ENCODE measurements at places on chromosomes 3 and 15.

- H3K4me3 ChIP-seq = no peak overlapping the region
- no peak overlapping the region for H3K27ac ChIP-seq
- H3K36me3 ChIP-seq = no peaks in the 10 kb centered on the region
Observed at GRCh38 chr15:55740359-55740878, 2.5 kb downstream of the PRTG start.

GRCh38 chr15:90654233-90655136 is 62.7 kb upstream of the BLM start:
- no peak for DNase-seq
- no peak overlapping the region for H3K27ac ChIP-seq
- H3K36me3 ChIP-seq = no peaks in the 10 kb centered on the region
- H3K4me3 ChIP-seq = no peak overlapping the region
- H3K27me3 ChIP-seq = no peaks in the 10 kb centered on the region

- H3K4me1 ChIP-seq = no peaks in the 10 kb centered on the region
- no peak overlapping the region for H3K4me3 ChIP-seq
- H3K27me3 ChIP-seq = no peaks in the 10 kb centered on the region
- DNase-seq = no peak
- H3K27ac ChIP-seq = no peak overlapping the region
Observed at GRCh38 chr3:133162670-133163305, 124.6 kb downstream of the TMEM108 start.

DNA sequence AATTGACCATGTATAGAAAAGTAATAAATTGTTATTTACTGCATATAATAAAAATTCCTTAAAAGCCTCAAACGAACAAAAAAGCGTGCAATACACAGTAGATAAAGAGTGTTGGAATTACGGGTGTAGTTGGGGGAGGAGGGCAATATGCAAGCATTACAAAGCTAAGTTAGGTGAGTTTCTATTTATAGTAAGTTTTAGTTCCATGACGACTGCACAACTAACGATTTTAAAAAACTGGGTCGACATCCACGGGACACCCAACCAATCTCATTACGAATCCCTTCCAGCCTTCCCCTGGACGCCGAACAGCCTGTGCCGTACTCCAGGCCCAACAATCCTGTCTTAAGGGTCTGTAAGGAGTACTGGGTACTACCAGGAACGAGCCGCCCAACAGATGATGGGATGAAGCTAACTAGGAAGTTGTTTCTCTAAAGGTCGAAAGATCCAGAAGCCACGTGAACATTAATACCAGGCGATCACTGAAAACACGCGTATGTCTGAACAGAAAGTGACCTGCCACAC is 677 bp downstream of the POLQ start:
- no peak overlapping the region for H3K27ac ChIP-seq
- H3K4me3 ChIP-seq = peak overlapping the region; percentile 84

DNA sequence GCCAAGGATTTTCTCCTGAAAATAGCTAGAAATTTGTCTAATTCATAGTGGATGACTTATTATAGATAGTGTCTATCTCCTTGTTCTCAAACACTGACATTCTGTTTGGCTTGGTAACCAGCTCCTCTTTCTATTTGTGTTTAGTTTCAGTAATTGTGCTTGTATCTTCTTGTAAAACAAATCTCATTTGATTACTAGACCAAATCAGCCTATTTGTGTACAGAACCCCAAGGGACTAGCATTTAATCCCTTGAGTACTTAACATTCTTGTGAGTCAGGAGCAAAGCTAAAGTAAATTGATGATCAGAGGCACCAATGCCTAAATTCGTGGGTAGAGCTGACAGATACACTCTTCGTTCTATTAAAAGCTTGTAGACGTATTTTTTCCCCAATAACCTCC is 306.5 kb upstream of the SLITRK3 start:
- H3K27me3 ChIP-seq = no peaks in the 10 kb centered on the region
- H3K36me3 ChIP-seq = no peaks in the 10 kb centered on the region
- no peak overlapping the region for H3K27ac ChIP-seq
- no peak overlapping the region for H3K4me3 ChIP-seq
- peak; percentile 4 for DNase-seq
- H3K4me1 ChIP-seq = no peaks in the 10 kb centered on the region

GRCh38 chr3:16395212-16395611 is 118.3 kb downstream of the RFTN1 start:
- no peaks in the 10 kb centered on the region for H3K27me3 ChIP-seq
- H3K4me1 ChIP-seq = peaks cover 15% of the 10 kb centered on the region
- DNase-seq = no peak
- H3K27ac ChIP-seq = no peak overlapping the region

DNA sequence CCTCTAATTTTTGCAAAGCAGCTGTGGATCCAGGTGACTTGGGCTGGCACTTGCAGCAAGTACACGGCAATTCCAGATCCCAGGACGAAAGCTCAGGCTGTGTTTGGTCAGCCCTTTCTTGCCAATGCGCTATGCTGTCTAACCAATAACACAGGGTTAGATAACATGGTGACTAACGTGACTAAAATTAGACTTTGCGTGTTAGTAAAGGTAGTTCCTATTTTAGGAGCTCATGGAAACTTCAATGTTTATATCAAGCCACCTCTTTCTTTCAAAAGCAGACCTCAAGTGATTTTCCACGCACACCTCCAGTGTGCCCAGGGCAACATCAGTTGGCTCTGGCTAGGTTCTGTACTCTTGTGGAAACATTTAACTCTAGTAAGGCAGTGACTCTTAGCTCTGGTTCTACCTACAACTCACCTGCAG is 32.5 kb downstream of the CDCP1 start:
- H3K36me3 ChIP-seq = peaks cover 77% of the 10 kb centered on the region
- no peaks in the 10 kb centered on the region for H3K27me3 ChIP-seq
- H3K4me3 ChIP-seq = no peak overlapping the region
- peak; percentile 78 for DNase-seq

- peak overlapping the region; percentile 63 for H3K4me3 ChIP-seq
- peak; percentile 75 for DNase-seq
- no peaks in the 10 kb centered on the region for H3K4me1 ChIP-seq
- no peaks in the 10 kb centered on the region for H3K36me3 ChIP-seq
- H3K27ac ChIP-seq = no peak overlapping the region
Observed at GRCh38 chr3:189772584-189772983, 141.4 kb downstream of the TP63 start.

- peaks cover 17% of the 10 kb centered on the region for H3K4me1 ChIP-seq
- H3K4me3 ChIP-seq = peak overlapping the region; percentile 55
- H3K36me3 ChIP-seq = no peaks in the 10 kb centered on the region
- no peaks in the 10 kb centered on the region for H3K27me3 ChIP-seq
Observed at GRCh38 chr3:194572944-194573491, 60.2 kb downstream of the TMEM44 start.

DNA sequence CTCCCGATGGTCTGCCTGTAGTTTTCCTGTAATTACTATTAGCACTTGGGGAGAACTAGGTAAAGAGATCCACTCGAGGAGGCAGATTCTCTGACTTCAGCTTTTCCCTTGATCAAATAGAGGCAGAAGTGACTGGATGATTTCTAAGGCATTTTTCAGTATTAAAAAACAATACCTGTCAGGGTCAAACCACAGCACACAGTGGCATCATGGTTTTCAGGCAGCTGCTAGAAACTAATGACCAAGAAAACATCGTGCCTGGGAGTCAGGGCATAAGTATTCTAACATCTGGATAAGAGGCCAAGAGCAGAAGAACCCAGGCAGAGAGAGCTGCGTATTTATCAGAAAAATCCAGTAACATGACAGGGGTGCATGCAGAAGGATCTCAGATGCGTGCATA is 419.9 kb downstream of the TUSC7 start:
- H3K27me3 ChIP-seq = no peaks in the 10 kb centered on the region
- H3K4me1 ChIP-seq = no peaks in the 10 kb centered on the region
- H3K27ac ChIP-seq = no peak overlapping the region

DNA sequence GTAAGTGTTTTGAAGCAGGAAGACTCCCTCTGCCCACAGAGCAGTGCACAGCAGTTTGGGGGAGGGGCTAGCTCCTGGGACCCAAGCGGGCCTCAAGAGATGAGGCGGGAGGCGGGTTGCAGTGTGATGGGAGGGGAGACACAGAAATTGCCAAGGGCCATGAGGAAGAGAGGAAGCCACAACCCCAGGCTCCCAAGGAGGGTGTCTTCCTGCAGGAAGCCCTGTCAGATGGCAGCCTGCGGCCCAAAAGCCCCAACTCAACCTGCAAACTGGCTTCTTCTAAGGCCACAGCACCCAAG is 7.3 kb upstream of the ISLR2 start:
- no peaks in the 10 kb centered on the region for H3K36me3 ChIP-seq
- H3K27me3 ChIP-seq = peaks cover 65% of the 10 kb centered on the region
- H3K4me1 ChIP-seq = peaks cover 7% of the 10 kb centered on the region
- no peak overlapping the region for H3K27ac ChIP-seq
- no peak overlapping the region for H3K4me3 ChIP-seq

- H3K36me3 ChIP-seq = no peaks in the 10 kb centered on the region
- H3K4me3 ChIP-seq = no peak overlapping the region
- H3K27me3 ChIP-seq = peaks cover 64% of the 10 kb centered on the region
- H3K27ac ChIP-seq = no peak overlapping the region
- peak; percentile 55 for DNase-seq
Observed at GRCh38 chr3:126522363-126522788, 1.6 kb upstream of the CHST13 start.

DNA sequence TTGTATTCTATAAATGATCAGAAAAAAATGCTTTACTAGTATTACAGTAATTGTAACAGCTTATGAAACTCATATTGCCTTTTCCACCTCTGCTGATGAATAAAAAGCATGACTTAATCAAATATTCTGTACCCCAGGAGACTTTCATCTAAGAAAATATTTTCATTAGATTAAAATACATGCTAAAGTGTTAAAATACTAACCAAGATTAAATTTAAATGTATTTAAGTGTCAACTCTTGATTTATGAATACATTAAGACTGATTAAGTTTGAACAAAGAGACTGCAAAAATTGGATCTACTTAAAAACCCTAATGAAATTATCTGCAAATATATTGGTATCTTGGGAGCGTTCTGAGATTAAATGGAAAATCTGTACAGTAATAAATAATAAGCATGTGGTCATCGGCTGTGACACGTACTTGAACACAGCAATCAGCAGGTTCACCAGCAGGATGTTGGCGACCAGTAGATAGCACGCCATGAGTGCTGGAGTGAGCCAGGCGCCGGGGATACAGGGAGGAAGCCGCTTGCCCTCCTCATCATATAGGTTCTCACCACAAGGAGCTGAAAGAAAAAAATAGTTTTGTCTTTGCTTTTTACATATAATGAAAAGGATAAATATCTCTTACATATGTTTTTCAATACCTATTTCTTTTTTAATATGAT is 36.6 kb upstream of the MTMR10 start:
- no peak for DNase-seq
- no peak overlapping the region for H3K27ac ChIP-seq
- no peak overlapping the region for H3K4me3 ChIP-seq
- H3K27me3 ChIP-seq = no peaks in the 10 kb centered on the region
- peaks cover 15% of the 10 kb centered on the region for H3K4me1 ChIP-seq
- H3K36me3 ChIP-seq = no peaks in the 10 kb centered on the region

DNA sequence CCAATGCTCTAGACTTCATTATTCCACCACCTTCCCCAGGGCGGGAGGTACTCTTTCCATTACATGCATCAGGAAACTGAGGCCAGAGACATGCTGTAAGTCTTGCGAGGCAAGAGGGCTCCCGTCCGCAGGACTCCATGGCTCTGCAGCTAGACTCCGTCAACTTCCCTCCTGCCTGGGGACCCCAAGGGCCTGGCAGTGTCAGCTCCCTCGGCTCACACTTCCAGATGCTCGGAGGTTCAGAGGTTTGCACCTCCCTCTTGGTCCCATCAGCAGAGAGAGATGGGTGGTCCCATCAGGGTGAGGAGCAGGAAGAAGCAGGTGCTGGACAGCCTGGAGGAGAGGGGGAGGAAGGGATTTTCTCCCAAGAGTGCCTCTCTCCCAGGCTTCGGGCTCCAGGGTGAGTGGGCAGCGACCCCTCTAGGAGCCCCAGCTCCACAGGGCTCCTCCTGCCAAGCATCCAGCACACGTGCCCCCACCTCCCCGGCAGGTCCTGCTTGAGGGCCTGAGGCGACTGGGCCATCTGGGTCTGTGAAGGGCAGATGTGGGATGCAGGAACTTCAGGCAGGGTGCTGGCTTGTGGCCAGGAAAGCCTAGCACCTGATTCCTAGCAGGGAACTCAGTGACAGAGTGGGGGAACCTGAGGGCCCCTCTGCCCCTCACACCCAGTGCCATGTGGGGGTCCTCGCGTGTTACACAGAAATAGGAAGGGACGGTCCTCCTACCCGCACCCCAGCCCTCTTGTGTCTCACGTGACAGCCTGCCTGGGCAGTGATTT is 9.3 kb downstream of the PAK6 start:
- H3K27me3 ChIP-seq = peaks cover 58% of the 10 kb centered on the region
- H3K27ac ChIP-seq = no peak overlapping the region
- no peak for DNase-seq
- no peaks in the 10 kb centered on the region for H3K36me3 ChIP-seq
- peaks cover 24% of the 10 kb centered on the region for H3K4me1 ChIP-seq

GRCh38 chr3:113070681-113071113 is 79.9 kb downstream of the GTPBP8 start:
- H3K4me1 ChIP-seq = no peaks in the 10 kb centered on the region
- H3K4me3 ChIP-seq = peak overlapping the region; percentile 38
- peak overlapping the region; percentile 80 for H3K27ac ChIP-seq
- H3K27me3 ChIP-seq = no peaks in the 10 kb centered on the region

GRCh38 chr3:5271372-5271683 is 83.8 kb downstream of the EDEM1 start:
- no peak for DNase-seq
- H3K27ac ChIP-seq = no peak overlapping the region
- no peaks in the 10 kb centered on the region for H3K27me3 ChIP-seq
- no peak overlapping the region for H3K4me3 ChIP-seq
- H3K36me3 ChIP-seq = no peaks in the 10 kb centered on the region

- peak; percentile 53 for DNase-seq
- H3K36me3 ChIP-seq = peaks cover 37% of the 10 kb centered on the region
- no peak overlapping the region for H3K4me3 ChIP-seq
- H3K4me1 ChIP-seq = peaks cover 4% of the 10 kb centered on the region
- no peaks in the 10 kb centered on the region for H3K27me3 ChIP-seq
Observed at GRCh38 chr3:15207836-15208504, 1.9 kb downstream of the CAPN7 start.

- no peaks in the 10 kb centered on the region for H3K36me3 ChIP-seq
- H3K4me3 ChIP-seq = no peak overlapping the region
- peaks cover 11% of the 10 kb centered on the region for H3K27me3 ChIP-seq
- no peaks in the 10 kb centered on the region for H3K4me1 ChIP-seq
- no peak for DNase-seq
Observed at GRCh38 chr15:57824186-57824585, 117.7 kb downstream of the POLR2M start.

GRCh38 chr3:178948546-178948945 is 123.1 kb downstream of the ZMAT3 start:
- DNase-seq = no peak
- no peak overlapping the region for H3K4me3 ChIP-seq
- H3K27me3 ChIP-seq = no peaks in the 10 kb centered on the region
- H3K27ac ChIP-seq = no peak overlapping the region
- no peaks in the 10 kb centered on the region for H3K4me1 ChIP-seq
- no peaks in the 10 kb centered on the region for H3K36me3 ChIP-seq

GRCh38 chr3:3998140-3998922 is 199.1 kb downstream of the LRRN1 start:
- no peak overlapping the region for H3K4me3 ChIP-seq
- H3K4me1 ChIP-seq = no peaks in the 10 kb centered on the region
- no peaks in the 10 kb centered on the region for H3K27me3 ChIP-seq
- no peak overlapping the region for H3K27ac ChIP-seq
- DNase-seq = peak; percentile 1
